ENCODE measurements at places on chromosomes 4 and X.
A peak's percentile ranks its signal among the peaks of the same experiment; 100 is the strongest.

- peak; percentile 30 for DNase-seq
Observed at GRCh38 chrX:37846934-37847732, at the start of gene DYNLT3. Gene DYNLT3 (minus strand): TSS chrX:37847571. CDS start chrX:37847510, 61 bp downstream.

GRCh38 chr4:116881077-116881476 is 204.3 kb downstream of the TRAM1L1 start:
- DNase-seq, result no peak

- DNase-seq, result no peak
Observed at GRCh38 chr4:109916027-109916409, 3.3 kb downstream of the EGF start.

GRCh38 chr4:47839259-47839658 is 1.4 kb upstream of the CORIN start:
- DNase-seq, result no peak

DNA sequence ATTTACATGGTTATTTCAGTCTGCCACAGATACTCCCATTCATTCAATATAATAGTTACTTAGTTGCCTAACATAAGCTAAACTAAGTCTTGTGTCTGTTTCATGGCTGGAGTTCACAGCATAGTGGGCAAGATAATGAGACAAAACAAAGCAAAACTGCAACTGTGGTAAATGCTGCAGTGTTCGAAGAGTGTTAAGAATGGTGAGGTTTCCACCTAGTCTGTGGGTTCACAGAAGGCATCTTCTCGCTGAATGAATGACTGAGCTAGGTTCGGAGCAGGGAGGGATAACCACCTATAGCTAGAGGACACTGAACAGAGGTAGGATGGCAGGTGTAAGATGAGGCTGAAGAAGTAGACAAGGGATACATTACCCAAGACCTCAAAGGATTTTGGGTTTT is 171.0 kb downstream of the FBXW7 start:
- DNase-seq, result no peak

GRCh38 chr4:141599853-141600252 is 36.5 kb upstream of the IL15 start:
- DNase-seq, result no peak

DNA sequence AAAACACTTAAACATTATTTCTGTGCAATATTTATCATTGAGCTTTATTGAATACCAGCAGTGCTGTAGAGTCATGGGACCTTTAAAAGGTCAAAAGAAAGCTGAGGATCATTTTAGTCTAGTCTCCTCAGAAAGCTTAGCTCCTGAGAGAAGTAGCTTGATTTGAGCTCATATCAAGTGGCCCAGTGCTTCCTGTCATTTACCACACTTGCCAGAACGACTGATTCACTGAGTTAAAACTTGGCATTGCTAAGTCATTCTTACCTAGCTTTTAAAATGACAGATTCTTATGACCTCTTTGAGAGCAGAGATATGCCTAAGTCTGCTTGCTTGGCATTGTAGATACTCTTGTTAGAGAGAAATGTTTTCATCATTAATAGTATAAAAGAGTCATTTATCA is 15.2 kb downstream of the SEPTIN11 start:
- no peak for DNase-seq

GRCh38 chrX:77088233-77088632 is 359.0 kb upstream of the FGF16 start:
- DNase-seq, result no peak

- DNase-seq, result no peak
Observed at GRCh38 chrX:119512146-119512800, 44.0 kb downstream of the SLC25A5 start.

GRCh38 chr4:152613841-152614721 is 65.7 kb downstream of the TMEM154 start:
- no peak for DNase-seq

GRCh38 chr4:111064342-111064993 is 441.6 kb upstream of the PITX2 start:
- DNase-seq, result peak; percentile 45

- DNase-seq, result no peak
Observed at GRCh38 chr4:164313853-164314252, 440.1 kb upstream of the SMIM31 start.

GRCh38 chrX:43604753-43605152 is 51.3 kb upstream of the MAOA start:
- DNase-seq, result no peak

- DNase-seq, result no peak
Observed at GRCh38 chrX:136784231-136784630, 3.5 kb upstream of the ARHGEF6 start.

- no peak for DNase-seq
Observed at GRCh38 chr4:185209031-185209851, at the start of gene SNX25. Gene SNX25 (plus strand): TSS chr4:185209598. CDS start chr4:185209827, 229 bp downstream.

- DNase-seq, result peak; percentile 83
Observed at GRCh38 chr4:69467797-69468196, 27.9 kb downstream of the UGT2B4 start.

GRCh38 chr4:120761070-120761469 is 161.5 kb downstream of the PRDM5 start:
- DNase-seq, result no peak

DNA sequence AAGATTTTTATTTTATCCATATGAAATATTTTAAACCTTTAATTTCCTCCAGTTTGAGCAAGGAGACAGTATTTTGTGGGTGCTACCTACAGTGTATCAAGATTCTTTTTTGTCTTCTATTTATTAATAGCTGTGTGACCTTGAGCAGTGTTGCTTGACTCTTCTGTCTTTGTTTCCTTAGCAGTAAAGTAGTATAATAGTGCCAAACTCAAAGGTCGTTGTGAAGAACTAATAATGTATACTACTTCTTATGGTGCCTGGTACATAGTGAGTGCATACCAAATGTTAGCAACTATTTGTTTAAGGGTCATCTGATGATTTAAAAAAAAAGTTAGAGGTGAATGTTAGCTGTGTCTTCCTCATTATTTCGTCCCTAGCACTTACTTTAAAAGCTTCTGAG is 30.5 kb downstream of the SMARCAD1 start:
- DNase-seq, result no peak

- DNase-seq, result no peak
Observed at GRCh38 chr4:124431653-124432192, 280.8 kb downstream of the ANKRD50 start.

- DNase-seq, result no peak
Observed at GRCh38 chrX:3160756-3161155, 119.5 kb downstream of the ARSF start.

GRCh38 chr4:183345261-183345660 is 23.0 kb upstream of the CLDN24 start:
- DNase-seq, result no peak

DNA sequence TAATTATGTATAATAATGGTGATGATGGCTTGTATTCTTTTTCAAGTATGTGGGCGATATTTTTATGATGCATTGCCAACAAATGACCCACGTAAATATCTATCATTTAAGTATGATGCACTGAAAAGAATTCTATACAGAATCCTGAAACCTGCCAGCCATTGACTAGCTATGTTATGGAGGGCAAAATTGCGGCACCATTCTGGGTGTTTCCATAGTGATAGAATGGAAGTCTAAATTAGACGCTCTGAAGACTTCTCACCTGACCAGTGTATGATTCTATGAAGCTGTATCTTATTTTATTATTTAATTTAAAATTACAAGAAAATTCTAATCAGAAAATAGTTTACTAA is 677 bp upstream of the CENPC start:
- DNase-seq, result no peak

DNA sequence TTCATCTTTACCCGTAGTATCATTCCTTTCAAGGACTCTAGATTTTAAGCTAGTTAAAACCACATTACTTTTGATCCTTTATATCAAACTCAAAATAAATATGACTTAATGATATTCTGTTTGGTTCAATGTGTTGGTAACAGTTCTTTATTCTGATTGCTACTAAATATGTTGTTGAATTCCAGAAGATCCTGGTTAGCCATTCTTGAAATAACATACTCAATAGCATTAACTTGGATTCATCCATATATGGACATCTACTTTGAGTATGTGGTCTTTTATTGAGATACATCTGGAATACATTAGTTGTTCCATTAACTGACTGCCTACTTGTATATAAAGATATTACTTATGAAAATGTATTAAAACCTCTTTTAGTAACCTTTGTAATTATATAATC is 27.5 kb upstream of the PCDH18 start:
- DNase-seq, result no peak

- peak; percentile 7 for DNase-seq
Observed at GRCh38 chr4:41024556-41025491, 189.5 kb downstream of the APBB2 start.

DNA sequence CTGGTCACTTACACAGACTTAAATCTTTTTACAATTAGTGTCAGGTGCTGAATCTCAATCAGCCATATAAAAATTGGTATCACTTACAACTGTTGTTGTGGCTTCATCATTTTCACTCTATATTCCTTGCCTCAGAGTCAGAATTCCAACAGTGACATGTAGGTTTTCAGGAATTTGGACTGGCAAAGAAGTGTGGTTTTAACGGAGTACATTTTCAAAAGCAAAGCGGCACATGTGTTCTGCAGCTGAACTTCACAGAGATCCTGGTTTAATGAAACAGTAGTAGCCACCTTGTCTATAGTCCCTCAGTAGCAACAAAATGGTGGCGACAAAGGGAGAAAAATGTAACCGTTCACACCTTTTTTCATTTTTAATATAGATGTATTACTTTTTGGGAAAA is 486.6 kb downstream of the FAT4 start:
- DNase-seq, result no peak

DNA sequence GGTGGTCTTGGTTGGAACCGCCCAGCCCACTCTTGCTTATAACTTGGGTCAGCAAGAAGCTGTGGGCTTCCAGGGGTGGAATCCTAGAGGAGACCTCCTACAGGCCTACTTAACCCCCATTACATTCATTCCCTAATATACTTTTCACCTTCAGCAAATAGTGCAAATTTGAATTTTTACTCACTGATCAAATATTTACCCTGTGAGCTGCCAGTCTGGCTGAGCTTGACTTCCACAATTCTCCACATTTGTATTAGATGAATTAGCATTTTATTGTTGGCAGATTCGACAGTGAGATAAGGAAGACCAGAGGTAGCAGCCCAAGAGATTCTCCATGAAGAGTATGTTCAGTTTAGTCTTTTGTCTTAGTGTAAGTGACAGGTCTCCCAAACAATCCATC is 199.6 kb downstream of the BCOR start:
- no peak for DNase-seq

DNA sequence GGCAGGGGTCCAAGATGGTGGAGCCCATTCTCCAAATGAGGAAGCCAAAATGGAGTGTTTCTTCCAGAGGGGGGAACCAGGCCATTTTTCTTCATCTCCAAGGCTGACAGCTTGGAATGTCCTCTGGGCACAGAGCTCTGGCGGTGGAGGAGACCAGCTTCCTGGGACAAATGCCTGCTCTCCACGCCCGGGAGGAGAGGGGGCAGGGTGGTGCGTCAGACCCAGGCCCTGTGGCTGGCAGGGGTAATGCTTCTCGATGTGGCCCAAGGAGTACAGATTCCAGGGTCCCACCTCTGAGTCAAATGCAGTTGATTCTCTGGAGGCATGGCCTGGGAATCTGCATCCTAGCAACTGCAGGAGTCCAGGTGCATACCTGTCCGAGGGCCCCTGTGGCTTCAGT is 44.6 kb upstream of the ADRA2C start:
- no peak for DNase-seq

DNA sequence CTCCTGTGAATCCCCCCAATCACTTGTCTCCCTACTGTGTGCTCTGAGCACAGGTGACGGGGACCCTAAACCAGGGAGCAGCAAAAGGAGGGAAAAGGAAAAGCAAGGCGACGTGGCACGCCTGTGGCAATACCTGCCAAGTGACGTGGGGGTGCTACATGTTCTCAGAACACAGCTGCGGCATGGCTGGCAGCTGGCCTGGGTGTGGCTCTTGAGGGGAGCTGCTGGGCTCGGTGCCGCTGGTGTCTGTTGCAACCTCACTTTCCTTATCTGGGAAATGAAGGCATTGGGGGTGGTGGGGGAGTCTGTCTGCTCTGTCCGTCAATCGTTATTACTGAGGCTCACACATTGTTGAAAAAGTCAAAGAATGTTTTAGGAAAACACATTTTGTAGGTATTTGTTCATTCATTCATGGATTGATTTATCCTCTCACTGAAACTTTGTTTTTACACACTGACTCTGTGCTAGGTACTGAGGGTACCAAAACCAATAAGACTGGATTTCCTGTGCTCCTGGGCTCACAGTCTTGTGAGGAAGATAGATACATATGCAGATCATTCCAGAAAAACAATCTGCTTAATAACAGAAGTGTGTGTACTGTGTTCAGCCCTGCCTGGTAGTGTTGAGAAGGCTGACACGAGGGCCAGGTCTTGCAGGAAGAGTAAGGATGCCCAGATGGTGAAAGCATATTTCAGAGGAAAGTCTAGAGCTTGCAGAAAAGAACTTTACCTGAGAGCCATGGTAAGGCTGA is 217.6 kb downstream of the PTTG2 start:
- DNase-seq, result no peak

DNA sequence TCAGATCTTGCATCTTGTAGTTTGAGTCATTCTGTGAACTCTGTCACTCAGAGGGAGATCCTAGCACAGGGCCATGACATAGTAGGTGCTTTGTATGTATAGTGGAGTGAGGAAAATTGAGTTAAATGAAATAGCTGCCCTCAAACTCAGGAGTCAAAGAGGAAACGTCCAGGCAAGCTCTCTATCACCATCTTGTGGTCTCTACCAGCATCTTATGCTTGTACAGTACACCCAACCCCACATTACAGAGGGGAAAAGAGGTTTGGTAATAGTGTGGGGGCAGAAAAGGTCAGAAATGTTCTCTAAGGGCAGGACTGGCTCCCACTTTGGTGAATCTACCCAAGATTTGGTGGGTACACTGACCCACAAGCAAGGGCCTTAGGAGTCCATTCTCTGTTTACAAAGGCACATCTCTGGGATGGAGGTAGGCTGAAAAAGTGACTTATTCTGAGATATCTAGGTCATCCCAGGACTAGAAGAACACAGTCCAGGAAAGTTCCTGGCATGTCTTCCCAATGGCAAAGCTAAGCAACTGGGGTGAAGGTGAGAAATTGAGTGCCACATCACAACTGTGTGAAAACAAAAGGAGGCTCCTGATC is 131.8 kb downstream of the OR13H1 start:
- DNase-seq, result no peak

GRCh38 chr4:47990145-47990544 is 26.3 kb downstream of the CNGA1 start:
- no peak for DNase-seq

DNA sequence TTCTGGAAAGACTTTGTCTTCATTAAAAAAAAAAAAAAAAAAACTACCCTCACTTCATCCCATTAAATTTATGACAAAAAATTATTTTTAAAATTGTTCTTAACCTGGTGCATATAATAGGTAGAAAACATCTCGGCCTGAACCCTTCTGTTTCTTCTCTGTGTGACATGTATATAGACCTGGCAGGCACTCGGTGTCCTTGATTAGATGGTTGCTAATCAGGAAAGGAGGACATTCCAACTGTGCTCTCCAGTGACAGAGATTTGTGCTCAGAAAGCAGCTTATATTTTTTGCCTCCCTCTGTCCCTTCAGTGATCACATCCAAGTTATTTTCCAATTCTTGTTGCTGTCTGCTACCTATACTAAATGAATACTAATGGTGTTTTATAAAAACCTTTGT is 355.6 kb downstream of the CBLL2 start:
- no peak for DNase-seq

DNA sequence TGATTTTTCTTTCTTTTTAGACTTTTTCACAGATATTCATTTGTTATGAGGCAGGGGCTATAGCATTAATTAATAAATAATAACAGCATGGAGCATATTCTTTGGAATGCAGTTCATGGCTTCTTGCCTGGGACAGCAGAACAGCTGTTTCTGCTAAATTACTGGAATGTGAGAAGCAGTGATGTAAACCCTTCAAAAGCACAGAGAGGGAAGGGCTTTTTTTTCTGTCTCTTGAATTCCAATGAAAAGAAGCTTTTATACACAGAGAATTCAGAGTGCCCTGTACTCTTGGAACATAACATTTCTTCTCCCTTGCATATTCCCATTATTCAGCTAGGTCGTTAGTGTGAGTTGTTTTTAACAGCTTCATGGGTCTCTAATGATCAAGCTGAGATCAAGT is 28.5 kb upstream of the ANK2 start:
- no peak for DNase-seq
